NCI-H460 (cell line): ENCODE measurements at places on chromosomes 12 and 14.

DNA sequence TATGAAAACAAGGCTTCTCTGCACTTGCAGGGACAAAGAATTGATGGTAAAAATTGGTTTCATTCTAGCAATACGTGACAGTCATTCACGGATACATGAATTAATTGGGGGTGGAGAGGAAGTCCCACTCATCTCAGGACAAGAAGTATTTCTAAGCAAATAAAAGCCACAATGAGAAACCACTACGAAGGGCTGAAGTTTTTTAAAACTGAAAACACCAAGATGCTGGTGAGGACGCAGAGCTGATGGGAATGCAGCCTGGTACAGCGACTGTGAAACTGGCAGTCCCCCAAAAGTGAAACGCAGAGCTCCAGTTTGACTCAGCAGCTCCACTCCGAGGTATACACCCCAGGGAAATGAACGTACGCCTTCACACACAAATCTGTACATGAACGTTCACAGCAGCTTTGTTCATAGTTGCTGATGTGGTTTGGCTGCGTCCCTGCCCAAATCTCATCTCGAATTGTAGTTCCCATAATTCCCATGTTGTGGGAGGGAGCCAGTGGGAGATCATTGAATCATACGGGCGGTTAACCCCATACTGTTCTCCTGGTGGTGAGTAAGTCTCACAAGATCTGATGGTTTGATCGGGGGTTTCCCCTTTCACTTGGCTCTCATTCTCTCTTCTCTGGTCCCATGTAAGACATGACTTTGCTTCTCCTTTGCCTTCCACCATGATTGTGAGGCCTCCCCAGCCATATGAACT, 89.0 kb downstream of the SCARB1 start:
- no peak for DNase-seq

GRCh38 chr14:93901813-93902212, 25.3 kb upstream of the FAM181A start:
- no peak for DNase-seq

GRCh38 chr14:51304438-51304837, 64.4 kb downstream of the TMX1 start:
- DNase-seq = no peak

- no peak for DNase-seq
These were observed 107.6 kb downstream of the APAF1 start for GRCh38 chr12:98752726-98753125.

GRCh38 chr12:79682593-79682992, 8.2 kb downstream of the PAWR start:
- DNase-seq = no peak

DNA sequence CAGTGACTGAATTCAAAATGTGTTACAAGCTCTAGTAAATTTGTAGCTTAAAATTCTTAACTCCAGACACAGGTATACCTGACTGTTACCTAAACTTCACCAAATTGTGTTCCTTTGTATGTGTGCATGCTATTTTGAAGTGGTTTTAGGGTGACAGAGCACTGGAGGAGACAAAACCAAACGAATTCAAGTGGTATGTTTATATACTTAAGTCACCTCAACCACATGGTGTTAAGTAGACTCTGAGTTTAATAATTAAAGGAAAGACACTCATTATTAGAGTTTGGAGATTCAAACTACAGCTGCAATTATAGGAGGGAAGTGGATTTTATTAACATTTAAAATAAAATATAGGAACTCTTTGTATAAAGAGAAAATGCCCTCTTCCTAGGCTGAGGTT, 84.3 kb downstream of the PLCZ1 start:
- DNase-seq = no peak

DNA sequence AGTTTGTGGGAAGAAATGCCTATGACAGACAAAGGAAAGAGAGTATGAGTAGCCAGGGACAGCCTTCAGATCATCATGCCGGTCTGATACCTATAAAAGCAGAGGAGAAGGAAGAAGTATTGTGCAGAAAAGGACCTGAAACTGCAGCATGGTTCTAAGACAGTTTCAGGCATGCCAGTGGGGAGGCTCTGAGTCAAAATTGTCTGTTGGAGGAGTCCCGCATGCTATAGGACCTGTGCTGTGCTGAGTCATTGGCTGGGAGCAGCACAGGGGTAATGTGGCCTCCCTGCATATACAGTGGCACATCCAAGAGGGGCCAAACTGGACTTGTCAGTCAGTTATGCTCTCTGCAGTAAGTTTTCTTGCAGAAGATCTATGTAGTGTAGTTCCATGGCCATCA, 40.7 kb downstream of the NEUROD4 start:
- peak; percentile 5 for DNase-seq

DNA sequence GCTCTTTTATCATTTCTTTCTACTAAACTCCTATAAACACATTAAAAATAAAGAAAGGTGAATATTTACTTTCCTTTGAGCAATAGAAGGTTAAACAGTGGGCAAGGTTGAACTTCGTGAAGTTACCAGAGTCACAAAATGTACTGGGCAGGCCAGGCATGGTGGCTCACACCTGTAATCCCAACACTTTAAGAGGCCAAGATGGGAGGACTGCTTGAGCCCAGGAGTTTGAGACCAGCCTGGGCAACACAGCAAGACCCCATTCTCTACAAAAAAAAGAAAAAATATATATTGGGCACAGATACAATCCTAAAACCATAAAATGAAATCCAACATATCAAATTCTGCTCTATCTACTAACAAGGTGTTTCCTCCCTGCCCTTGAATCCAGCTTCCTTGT, 60.7 kb upstream of the VPS33A start:
- no peak for DNase-seq

DNA sequence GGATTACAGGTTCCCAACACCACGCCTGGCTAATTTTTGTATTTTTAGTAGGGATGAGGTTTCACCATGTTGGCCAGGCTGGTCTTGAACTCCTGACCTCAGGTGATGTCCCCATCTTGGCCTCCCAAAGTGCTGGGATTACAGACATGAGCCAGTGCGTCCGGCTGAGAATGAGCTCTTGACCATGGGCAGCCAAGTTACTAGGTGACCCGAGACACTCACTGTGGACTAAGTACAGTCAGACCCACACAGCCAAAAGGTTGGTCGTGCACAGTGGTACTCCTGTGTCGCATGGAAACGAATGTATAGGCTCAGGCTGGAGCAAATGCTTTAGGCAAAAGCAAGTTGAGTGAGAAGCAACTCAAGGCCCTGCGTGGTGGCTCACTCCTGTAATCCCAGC, 21.0 kb downstream of the DLK1 start:
- no peak for DNase-seq

- DNase-seq = no peak
These were observed 9.6 kb upstream of the SSPN start for GRCh38 chr12:26185532-26186320.

DNA sequence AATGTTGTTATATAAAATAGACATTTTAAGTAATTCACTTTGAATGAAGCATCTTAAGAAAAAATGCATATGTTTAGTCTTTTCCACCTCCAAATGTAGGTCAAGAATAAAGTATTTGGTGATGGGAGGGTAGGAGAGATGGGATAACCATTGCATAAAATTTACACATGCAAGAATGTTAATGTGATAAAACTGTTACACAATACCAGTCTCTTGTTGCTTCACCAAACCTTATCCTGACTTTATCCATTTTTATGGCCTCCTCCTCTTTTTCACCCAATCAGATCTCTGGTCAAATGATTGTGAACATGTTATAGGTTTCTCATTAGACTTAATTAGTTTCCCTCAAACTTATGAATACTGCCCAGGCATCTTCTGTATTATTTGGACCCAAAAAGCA, 994.5 kb upstream of the FLRT2 start:
- DNase-seq = no peak

DNA sequence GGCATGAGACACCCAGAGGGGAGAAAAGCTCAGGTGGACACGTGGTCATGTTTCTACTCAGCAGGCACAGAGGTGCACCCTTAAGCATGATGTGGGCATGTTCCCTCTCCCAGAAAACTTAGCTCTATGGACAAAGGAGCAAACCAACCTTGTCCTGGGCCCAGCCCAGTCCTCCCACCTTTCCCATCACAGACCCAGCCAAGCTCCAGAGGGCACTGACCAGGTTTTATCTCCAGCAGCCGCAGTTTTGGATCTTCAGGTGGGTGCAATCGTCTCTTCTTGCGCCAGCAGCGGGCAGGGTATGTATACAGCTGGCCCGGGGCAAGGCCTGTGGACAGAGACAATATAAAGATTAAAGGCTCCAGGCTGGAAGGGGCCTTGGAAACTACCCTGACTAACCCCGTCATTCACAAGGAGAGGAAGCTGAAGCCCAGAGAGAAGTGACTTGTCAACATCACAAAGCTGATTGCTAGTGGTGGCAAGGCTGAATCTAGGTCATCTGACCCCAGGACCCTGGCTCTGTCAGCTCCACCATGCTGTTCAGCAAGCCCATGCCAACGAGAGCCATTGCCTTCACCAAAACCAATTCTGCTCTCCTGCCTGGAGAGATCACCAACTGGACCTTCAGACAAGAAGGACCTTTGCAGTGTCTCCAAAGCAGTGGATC, 140.7 kb downstream of the DPF3 start:
- no peak for DNase-seq

DNA sequence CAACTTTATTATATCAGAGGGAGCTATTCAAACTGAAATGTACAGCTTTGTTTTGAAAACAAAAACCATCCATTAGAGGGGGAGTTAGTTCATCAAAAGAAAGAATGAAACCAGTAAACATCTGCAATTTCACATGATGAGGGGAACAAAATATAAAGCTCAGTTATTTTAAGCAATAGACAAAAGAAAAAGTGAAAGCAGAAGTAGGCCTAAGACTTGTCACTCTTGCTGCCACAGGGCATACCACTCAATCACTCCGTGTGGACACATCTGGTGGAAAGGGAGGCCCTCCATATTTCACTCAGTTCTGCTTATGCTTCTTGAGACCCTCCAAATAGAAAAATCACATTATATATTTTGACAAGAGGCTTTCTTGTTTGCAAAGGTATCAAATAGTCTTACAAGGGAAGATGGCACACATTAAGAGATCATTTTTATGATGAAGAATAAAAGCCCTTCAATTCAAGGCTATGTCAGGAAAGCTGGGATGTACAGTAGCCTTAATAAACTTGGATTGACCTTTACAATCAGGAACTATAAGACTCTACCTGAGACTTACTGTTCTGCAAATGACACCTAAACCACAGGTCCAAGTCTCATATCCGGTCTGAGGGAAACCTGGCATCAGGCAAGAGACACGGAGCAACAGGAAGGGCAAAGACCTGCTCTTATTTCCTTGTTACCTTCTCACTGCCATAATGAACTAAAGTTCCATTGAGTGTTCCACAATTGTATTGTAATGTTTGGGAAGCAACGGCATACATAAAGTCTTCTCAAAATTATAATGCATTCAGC, 222.5 kb upstream of the GRIP1 start:
- DNase-seq = no peak

DNA sequence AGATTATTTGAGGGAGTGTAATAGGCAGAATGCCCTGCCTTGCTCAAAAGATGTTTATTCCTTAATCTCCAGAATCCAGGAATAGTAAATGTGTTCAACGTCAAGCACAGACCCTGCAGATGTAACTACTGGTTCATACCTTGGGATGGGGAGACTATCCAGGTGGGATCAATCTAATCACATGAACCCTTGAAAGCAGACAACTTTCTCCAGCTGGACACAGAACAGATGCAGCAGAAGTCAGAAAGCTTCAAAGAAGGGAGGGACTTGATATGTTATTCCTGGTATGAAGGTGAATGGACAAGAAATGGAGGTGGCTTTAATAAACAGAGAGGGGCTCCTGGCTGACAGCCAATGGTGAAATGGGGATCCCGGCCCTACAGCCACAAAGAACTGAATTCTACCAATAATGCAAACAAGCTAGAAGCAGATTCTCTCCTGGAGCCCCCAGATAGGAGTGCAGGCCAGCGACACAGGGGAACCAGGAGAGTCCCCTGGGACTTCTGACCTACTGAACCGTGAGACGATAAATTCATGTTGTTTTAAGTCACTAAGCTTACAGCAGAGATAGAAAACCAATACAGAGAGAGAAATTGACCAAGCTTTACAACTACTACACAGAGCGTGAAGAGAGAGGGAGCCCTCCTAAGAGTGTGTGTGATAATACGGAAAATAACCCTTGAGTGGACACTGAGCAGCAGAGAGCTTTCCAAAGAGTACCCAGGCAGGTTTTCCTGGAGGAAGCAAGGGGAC, 133.5 kb upstream of the TMEM132C start:
- no peak for DNase-seq
